Stimulated activated CD4-positive, alpha-beta T cell treated with anti-CD3 and anti-CD28 coated beads, Interleukin-1b, Interleukin-23, amount 100 ng/mL, for 24 hours (primary cell): ENCODE measurements at places on chromosomes 11 and 22.

DNA sequence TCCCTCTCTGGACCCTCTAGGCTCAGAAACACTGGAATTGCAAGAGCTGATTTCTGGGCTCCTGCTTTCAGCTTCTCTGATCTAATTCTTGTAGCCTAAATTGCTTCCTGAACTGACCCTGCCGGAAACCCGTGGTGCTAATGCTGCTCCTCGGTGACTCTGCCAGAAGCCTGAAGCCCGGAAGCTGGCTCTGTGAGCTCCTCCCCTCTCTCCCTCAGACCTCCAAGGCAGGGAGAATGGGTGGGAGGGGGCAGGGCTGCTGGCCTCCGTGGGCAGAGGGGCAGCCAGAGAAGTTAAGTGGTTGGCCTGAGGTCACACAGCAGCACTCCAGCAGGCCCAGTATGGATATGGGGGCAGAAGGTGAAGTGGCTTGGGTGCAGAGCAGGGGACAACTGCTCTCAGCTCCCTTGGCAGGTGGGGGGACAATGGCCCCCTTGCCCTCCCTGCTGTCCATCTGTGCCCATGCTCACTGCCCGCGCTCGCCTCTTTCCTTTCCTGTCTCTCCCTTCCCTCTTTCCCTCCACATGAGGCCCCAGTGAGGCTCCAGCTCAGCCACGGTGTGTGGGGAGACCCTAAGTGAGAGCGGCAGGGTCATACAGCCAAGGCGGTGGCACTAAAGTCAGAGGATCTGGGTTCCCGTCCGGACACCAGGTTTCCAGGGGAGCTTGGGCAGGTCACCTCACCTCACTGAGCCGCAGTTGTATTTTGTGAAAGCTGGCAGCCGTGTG is 16.2 kb downstream of the CAPN5 start:
- DNase-seq: no peak

DNA sequence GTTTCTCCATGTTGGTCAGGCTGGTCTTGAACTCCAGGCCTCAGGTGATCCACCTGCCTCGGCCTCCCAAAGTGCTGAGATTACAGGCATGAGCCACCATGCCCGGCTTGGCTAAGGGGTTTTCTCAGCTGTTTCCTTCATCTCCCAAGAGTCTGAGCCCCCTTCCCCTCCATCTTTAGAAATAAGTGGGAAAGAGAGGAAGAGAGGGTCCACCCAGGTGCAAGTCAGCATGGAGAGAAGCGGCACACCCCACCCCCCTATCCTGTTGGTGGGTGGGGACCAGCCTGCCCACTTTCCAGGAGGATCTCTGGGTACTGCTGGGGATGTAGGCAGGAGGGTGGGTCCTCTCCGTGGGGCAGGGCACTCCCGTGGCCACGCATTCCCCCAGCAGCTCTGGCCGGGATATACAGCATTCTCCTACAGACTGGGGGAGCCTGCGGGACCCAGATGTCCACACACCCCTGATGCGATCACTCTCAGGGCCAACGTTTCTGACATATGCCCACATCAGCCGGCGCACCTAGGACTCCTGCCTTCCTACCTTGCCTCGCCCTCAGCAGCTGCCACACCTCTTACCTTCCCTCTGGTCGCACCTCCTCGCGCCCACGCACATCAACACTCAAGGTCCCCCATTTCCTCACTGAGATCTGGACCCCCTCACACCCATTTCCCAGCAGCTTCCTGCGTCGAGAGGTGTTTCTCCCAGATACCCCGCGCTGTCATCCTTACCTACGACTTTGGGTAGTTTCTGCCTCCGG is 8.9 kb downstream of the SCARF2 start:
- no peak for DNase-seq

DNA sequence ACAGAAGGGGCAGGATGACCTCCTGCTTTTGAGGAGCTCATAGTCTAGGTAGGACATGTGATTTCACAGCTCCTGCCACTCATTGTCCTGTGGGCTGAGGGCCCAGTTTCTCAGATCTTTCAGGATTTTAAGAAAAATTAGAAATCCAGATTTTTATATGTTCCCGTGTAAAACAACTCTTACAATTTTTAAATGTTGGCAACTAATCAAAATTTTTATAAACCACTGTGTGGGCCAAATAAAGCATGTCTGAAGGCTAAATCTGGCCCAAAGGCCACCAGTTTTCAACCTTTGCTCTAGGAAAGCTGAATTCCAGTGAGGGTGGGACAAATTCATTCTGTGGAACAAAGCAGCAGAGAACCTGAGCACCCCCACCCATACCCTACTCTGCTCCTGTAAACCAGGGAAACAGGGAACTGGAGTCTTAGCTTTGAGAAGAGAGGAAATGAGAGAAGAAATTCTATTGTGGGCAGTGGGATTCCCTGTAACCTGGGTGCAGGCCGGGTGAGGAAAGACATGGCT is 20.6 kb downstream of the LRRC32 start:
- DNase-seq: no peak

GRCh38 chr11:32643526-32643925 is 59.9 kb downstream of the EIF3M start:
- DNase-seq: no peak

DNA sequence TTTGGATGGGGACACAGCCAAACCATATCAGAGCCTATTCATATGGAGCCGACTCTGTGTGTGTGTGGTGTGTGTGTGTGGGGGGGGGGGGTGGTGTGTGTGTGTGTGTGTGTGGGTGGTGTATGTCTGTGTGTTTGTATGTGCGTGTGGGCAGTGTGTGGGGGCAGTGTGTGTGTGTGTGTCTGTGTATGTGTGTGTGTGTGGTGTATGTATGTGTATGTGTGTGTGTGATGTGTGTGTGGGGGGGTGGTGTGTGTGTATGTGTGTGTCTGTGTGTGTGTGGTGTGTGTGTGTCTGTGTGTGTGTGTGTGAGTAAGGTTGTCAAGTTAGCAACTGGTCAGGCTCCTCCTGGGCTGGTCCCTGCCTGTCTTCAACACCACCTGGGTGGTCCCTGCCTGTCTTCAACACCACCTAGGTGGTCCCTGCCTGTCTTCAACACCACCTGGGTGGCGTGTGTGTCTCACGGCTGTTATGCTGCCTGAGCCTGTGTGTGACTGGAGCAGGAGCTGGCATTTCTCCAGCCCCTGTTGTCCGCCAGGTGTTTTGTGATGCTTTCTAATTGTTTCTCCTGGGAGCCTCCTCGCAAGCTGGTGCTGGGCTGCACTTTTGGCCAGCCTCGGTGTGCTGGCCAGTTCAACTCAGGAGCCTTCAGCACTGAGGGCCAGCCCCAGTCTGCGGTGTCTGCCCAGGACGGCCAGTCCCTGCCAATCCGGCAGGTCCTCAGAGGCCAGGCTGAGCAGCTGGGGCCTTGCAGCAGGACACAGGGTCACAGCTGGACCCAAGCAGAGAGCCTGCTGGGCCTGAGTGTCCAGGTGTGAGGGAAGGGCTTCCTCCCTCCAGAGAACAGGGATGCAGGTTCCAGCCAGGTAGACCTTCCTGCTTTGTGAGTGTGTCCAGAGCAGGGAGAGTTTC is 21.5 kb upstream of the PVALB start:
- no peak for DNase-seq

DNA sequence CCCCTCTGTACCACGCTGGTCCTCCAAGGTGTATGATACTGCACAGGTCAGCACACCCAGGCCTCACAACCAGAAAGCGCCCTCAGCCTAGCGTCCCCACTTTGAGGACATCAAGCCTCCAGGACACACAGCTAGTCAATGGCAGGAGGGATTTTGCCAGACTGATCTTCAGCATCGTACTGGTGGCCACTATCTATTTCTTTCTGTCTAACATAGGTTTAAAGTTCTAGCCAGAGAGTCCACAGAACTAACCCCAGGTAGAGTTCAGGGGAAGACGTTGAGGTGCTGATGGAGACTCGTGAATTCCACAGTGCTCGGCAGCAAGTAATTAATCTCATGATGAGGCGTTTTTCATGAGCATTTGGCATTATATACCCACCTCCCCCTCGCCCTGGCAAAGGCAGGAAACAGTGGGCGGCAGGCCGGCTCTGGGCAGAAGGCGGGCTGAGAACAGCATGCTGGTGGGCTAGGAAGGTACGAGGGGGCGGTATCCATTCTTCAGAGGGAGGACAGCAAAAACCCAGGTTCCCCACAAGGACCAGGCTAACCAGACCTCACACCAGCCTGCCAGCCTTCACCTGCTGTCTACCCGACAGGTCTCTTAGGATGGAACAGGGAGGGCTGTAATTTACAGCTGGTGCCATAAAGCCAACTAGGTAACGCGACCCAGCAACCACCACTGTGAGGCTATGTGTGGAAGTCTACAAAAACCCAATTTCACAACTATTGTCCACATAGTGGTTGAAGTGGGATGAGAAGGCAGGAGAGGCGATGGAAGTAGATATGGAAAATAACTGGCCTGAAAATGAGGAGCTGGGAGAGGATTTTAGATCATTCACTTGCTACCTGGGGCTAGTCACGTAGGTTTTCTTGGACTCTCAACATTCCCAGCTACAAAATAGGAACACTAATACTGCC is 18.5 kb downstream of the MYH9 start:
- DNase-seq: no peak
